ENCODE measurements at places on chromosomes 2 and 18.

- DNase-seq = no peak
Measured at GRCh38 chr2:177714704-177715103, 322.1 kb downstream of the AGPS start.

- DNase-seq = peak; percentile 51
Measured at GRCh38 chr2:41038408-41038807, 586.5 kb upstream of the SLC8A1 start.

DNA sequence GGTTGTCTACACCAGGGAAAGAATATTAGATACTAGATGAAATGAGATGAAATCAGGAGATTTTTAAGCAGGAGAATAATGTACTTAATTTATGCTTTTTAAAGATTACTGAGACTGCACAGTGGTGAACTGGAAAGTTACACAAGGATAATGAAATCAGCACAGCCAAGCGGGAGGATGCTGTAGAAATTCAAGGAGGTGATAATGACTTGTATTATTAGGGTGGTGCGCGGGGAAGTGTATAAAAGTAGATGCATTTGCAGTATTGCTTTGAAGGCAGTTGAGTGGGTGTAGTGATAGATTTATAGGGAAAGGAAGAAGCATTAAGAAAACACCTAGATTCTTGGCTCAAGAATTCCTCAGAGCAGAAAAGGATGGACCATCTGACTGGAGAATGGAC lies 359.5 kb upstream of the SPHKAP start:
- DNase-seq = no peak

- DNase-seq = no peak
Measured at GRCh38 chr2:104321116-104321795, 532.7 kb upstream of the POU3F3 start.

GRCh38 chr2:151927501-151928221 lies 99.4 kb upstream of the ARL5A start:
- DNase-seq = no peak

- DNase-seq = no peak
Measured at GRCh38 chr2:2850218-2850755, 519.2 kb upstream of the MYT1L start.

GRCh38 chr2:102286041-102286440 lies 25.3 kb upstream of the IL1RL1 start:
- DNase-seq = no peak

- DNase-seq = no peak
Measured at GRCh38 chr2:134705861-134706586, 12.8 kb downstream of the TMEM163 start.
